ENCODE measurements at places on chromosomes 6 and 20.

GRCh38 chr20:20706285-20706684 is 6.2 kb downstream of the RALGAPA2 start:
- peak; percentile 21 for DNase-seq

GRCh38 chr6:103036846-103037245 is 1643.3 kb downstream of the GRIK2 start:
- no peak for DNase-seq

- DNase-seq, result no peak
Observed at GRCh38 chr20:43916073-43916880, 1.6 kb downstream of the TOX2 start.

- DNase-seq, result no peak
Observed at GRCh38 chr6:53795340-53795701, 516 bp downstream of the LRRC1 start.

DNA sequence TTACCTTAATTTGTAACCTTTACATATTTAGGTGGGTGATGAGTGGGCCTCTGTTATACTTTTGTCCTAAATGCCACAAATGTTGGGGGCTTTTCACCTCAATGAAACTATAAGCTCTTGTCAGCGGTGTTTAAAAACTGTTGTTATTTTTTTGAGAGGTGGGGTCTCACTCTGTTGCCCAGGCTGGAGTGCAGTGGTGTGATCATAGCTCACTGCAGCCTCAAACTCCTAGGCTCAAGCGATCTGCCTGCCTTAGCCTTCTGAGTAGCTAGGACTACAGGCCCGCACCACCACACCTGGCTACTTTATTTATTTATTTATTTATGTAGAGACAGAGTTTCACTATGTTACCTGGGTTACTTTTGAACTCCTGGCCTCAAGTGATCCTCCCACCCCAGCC is 66.7 kb downstream of the ZDHHC14 start:
- no peak for DNase-seq

DNA sequence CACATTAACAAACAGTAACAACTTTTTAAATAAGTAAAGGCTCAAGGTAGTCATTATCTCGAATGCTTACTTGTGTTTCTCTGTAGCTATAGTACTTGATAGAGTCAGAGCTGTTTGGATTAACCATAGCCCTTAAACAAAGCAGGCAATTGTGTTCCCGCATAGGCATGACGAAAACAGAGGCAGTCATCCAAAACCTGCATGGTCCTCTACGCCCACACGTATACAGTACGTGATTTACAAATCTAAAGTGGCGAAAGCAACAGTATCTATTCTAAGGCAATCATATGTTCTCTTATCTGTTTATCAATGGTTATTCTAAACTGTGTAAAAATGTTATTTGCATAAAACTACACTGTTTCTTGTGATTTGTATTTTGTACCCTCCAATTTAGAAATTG is 31.8 kb downstream of the HFE start:
- DNase-seq, result peak; percentile 79

DNA sequence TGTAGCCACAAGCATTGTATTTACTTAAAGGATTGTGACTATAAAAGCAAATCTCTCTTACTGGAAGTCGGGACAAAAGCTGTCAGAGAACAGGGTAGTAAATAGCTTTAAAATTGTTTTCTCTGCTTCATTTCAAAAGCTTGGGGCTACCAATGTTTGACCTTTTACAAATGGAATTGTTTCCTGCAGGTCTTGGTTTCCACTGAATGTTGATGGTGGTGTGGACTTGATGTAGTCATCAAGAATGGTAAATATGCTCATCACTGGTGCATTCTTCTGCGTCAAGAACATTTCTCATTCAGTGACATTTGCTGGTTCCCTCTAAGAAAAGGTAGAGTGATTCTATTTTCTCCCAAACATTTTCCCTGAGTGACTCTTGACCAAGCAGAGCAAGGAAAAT is 435.4 kb upstream of the KHDRBS2 start:
- no peak for DNase-seq

DNA sequence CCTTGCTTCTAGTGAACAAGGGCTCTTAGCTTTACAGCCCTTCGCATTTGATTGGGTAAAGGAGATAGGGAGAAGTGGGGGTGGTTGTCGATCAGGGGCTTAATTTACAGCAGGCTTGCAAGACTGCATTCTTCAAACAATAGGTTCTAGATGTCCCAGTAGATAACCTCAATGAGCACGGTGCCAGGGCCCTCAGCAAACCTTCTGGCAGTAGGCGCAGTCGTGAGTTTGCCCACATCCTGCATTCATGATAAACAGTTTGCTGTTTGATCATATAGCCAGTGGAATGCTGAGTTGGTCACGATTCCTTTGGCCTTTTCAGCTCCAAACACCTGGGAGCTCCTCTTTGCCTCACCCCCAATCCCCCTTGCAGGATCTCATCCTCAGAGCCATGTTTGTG is 27.5 kb downstream of the SUN5 start:
- no peak for DNase-seq

DNA sequence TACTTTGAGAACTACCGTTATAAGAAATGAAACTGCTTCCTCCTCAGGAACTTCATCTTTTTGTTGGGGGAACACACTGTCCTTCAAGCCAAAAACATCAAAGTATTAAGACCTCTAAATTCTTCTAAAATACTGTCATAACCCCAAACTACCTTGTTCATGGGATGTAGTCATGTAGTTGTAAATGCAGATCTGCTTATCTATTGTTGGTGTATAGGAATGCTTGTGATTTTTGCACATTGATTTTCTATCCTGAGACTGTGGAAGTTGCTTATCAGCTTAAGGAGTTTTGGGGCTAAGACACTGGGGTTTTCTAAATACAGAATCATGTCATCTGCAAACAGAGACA is 282.9 kb upstream of the RUNX2 start:
- DNase-seq, result no peak

GRCh38 chr6:56649782-56650181 is 7.1 kb upstream of the DST start:
- no peak for DNase-seq

- no peak for DNase-seq
Observed at GRCh38 chr6:17466707-17467106, 73.3 kb downstream of the CAP2 start.

DNA sequence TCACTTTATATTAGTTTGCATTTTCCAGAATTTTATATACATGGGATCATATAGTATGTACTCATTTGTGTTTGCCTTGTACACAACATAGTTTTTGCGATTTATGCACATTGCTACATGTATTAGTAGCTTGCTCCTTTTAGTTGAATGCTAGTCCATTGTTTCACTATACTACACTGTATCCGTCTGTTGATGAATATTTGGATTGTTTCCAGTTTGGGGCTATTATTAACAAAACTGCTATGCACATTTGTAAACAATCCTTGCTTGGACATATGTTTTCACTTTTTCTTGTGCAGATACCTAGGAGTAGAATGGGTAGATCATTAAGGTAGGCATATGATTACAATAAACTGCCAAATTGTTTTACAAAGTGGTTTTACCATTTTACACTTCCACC is 3.9 kb upstream of the LRRC1 start:
- DNase-seq, result no peak

DNA sequence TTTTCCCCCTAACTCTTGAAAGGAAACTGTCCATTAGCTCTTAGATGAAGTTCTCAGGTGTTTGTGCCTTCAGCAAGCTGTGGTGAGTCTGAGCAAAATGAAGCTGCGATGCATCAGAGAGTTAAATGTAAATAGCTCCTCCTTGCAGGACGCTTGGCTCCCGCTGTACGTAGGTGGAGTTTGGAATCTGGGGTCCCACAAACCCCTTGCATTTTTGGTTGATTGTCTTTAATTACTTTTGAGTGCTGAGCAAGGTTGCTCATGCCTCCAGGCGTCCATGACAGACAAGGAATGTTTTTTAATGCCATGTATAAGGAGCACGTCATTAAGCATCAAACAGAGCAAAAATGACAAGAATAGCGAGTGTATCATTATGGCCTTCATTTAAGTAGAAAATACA is 300.5 kb downstream of the TFAP2C start:
- no peak for DNase-seq

DNA sequence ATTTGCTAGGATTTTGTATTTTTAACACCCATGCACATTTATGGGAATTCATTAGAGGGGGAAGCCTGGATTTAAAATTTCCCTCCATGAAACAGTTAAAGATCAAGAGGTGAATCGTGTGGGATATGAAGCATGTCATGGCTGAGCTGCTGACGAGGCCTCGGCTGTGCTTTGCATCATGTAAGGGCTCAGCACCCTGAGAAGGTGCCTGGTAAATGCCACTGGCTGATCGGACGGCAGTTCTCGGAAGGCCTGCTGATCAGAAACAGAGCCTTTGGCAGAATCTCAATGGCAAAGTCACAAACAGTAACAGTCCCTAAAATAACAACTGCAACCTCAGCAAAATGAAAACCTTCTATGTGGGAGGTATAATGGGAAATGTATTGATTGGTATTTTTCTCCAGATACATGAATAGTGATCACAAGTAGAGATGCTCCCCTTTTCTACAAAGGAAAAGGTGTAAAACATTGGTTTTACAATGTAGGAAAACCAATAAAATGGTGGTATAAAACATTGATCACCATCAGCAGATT is 53.0 kb upstream of the FUCA2 start:
- DNase-seq, result no peak

GRCh38 chr20:1310506-1311190 is 18.3 kb downstream of the SDCBP2 start:
- DNase-seq, result no peak

DNA sequence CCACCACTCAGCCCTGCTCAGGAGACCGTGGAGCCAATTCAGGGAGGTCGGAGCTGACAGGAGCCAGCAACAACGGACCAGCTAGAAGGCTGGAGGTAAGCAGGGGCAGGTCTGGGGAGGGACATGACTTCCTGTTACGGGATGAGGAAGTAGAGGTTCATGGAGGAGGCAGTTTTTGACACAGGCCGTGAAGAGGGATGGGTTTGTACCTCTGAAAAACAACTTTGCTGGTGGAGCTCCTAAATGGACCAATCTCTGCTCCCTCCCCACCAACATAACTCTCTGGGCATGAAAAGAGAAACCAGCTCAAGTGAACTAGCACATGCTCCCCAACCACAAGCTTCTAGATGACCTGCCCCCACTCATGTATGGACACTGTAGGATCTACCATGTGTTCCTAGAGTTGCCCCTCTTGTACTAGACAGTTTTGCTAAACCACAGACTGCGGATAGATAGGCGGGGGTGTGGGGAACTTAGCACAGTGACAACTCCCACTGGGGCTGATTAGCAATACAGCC is 31.4 kb downstream of the RALGAPA2 start:
- peak; percentile 21 for DNase-seq

GRCh38 chr20:49560186-49560585 is 7.8 kb downstream of the PTGIS start:
- no peak for DNase-seq

GRCh38 chr6:20021795-20022194 is 184.6 kb downstream of the ID4 start:
- no peak for DNase-seq

DNA sequence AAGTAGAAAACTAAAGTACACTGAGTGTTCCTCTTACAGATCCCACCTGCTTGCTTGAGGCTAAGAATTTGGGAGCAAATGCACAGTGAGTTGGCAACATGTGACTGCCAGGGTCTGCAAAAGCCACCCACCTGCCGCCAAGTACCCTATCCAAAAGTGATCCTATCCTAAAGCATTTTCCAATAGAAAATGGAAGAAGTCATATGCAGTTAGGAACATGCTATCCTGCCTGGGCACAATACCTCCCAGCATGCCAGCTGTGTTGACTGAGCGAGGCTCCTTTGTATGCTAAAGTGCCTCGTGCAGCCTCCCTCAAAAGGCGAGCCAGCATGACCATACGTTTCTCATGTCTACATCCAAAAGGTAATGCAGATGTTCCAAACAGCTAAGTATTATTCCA is 52.7 kb downstream of the TRAF3IP2 start:
- peak; percentile 82 for DNase-seq

DNA sequence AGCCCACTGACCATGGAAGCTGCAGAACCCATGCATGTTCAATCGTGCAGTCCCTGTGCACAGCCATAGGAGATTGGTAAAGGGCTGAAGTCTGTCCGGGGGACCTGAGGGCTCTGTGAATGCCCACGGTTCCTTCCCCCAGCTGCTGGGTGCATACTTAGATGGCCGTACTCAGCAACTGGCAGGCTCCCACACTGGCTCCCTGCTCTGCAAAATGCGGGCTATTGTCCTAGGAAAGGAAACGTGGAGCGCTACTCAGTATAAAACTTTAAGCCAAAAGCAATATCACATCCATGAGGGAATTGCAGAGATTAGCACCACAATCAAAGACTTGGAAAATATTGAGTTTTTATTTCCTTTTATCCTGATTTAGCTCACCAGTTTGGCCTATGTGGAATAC is 202.0 kb downstream of the WDR27 start:
- no peak for DNase-seq

- no peak for DNase-seq
Observed at GRCh38 chr6:125196613-125197012, 43.0 kb downstream of the TPD52L1 start.

GRCh38 chr6:16793828-16794412 is 32.7 kb upstream of the ATXN1 start:
- DNase-seq, result no peak

- no peak for DNase-seq
Observed at GRCh38 chr6:128439627-128440026, 80.8 kb downstream of the PTPRK start.
